ENCODE measurements at places on chromosomes 12 and 14. TPM values are rescaled to one million over a fixed set of nuclear protein-coding genes. Genes with fewer than 3 reads are reported as not detected.

IGF1 gene
- 56.6 TPM for total RNA-seq

DNA sequence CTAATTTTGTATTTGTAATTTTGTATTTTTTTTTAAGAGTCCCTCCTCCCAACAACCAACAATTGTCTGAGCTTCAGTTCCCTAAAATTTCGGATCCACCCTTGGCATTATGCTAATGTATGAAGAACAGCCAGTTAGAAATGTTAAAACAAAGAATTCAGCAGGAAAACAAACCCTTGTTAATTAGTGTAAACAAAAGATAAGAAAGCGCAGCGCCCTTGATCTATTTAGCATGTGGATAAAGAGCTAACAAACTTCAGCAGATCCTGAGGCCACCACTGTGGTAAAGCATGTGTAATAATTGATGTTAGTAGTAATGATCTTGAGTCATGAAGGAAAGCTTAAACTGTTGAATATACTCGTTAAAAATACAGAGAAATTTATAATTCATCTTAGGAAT lies 199.8 kb downstream of the TMX1 start:
- H3K4me1 ChIP-seq = no peaks in the 10 kb centered on the region
- H3K27ac ChIP-seq = no peak overlapping the region
- H3K4me3 ChIP-seq = no peak overlapping the region
- no peaks in the 10 kb centered on the region for H3K27me3 ChIP-seq
- no peaks in the 10 kb centered on the region for H3K36me3 ChIP-seq
- DNase-seq = no peak

DPF3 gene
- 1.3 TPM for total RNA-seq

NFE2 gene
- 0.33 TPM for total RNA-seq

DNA sequence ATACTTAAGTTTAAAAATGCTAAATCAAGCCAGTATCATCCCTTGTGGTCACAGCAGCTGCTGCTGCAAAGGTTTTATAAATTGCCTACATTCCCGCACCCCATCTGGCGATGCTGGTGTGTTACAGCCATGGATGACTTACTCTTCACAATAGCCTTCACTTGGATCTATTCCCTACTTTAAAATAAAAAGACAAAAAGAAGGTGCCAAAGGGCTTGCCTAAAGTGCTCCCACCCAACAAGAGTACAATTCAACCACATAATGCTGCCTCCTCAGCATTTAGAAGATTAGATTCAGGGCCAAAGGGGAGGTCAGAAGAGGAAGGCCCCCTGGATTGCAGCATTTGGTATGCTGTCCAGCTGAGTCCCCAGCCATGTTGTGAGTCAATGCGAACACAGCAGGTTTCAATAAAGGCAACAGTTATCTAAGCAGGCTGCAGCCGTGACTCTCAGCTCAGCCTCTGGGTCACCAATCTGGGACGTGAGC lies 176.1 kb downstream of the DAD1 start:
- no peaks in the 10 kb centered on the region for H3K36me3 ChIP-seq
- H3K4me1 ChIP-seq = no peaks in the 10 kb centered on the region
- H3K27me3 ChIP-seq = no peaks in the 10 kb centered on the region
- H3K4me3 ChIP-seq = no peak overlapping the region

- no peak for DNase-seq
- no peak overlapping the region for H3K27ac ChIP-seq
- no peaks in the 10 kb centered on the region for H3K36me3 ChIP-seq
- peak overlapping the region; percentile 72 for H3K4me3 ChIP-seq
- no peaks in the 10 kb centered on the region for H3K4me1 ChIP-seq
These were observed 1.5 kb downstream of the LGR5 start for GRCh38 chr12:71440763-71441748.
